ENCODE measurements at places on chromosomes 3 and 15.

DNA sequence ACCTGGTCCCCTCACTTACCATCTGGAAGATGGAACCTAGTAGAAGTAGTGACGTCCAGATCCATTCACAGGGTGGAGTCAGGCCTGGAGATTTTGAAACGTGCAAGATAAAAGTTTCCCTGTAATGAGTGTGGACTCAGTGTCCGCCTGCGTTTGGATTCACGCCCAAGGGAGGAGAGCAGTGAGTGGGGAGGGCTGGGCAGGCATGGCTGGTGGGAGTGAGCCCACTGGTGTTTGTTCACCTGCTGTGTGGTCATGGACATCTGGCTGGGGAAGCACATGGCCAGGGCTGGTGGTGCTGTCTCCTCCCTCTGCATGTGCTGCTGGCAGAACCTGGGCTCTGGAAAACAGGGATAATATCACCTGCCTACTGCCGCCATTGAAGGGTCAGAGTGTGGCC is 37.0 kb downstream of the RLBP1 start:
- no peak for DNase-seq

DNA sequence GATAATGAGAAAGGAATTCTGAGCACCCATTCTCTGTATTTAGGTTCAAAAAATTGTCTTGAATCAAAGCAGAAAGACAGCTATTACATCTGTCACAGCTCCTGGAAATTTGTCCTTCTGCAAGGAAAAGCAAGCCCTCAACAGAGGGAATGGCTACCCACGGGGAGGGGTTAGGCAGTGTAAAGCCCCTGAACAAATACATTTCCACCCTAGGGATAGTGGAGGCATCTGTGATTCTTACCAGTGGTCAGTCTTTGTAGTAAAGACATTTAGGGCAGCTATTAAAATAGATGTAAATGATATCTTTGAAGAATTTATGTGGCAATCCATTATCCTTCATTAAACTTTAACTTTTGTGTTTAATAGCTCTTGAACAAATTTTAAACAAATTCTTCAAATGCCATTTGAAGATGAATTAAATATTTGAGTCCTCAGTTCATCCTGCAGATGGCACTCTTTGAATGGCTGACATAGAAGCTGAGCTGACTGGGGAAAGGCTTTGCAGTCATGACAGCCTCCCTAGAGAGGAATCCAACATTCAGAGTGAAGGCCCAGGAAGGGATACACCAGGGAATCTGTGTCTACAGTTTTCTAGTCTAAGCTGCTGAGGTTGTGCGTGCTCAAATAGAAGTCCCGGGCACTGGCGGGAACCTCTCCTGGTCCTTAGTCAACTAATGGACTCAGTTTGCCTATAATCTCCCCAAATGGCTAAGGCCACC is 359.7 kb upstream of the ROPN1 start:
- peak; percentile 7 for DNase-seq

DNA sequence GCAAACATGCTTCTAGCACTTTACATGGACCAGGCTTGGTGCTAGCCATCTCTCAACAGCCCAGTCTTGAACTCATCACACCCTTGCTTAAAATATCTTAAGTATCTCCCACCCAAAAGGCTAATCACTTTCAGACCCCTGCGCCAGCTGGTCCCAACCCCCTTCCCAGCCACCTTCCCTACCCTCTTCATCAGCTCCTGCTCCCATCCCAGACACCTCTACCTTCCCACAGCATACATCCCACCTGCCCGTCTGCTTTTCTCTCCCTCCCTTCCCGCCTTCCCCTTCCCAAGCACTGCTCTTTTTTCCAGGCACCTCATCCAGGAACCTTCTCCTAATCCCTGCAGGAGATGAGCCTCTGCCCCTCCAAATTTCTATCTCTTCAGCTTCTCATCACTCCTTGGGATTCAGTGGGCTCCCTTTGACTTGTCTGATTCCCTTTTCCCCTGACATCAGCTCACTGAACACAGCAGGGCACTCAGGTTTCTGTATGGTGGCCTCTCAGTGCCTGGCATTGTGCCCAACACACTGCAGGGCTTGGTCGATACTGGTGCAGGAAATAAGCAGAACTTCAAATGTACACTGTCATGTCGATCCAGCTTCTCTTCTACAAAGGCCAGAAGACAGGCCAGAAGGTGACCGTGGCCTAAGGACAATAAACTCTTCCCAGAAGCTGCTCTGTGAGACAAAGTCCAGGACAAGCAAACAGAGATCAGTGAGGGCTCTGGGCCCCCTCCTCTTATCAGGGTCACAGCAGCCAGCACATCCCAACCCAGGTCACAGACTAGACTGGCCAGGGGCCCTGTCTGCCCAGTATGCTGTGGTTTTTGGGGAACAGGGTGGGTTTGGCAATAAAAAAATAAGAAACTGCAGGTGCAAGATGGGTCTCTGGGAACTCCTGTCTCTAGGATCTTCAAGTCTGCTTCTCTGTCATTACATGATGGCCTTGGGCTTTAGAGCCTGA is 2.2 kb upstream of the ITIH1 start:
- DNase-seq, result no peak

- no peak for DNase-seq
Observed at GRCh38 chr3:31859245-31859644, 121.8 kb downstream of the OSBPL10 start.

- no peak for DNase-seq
Observed at GRCh38 chr3:190455828-190456227, 6.1 kb upstream of the TMEM207 start.

DNA sequence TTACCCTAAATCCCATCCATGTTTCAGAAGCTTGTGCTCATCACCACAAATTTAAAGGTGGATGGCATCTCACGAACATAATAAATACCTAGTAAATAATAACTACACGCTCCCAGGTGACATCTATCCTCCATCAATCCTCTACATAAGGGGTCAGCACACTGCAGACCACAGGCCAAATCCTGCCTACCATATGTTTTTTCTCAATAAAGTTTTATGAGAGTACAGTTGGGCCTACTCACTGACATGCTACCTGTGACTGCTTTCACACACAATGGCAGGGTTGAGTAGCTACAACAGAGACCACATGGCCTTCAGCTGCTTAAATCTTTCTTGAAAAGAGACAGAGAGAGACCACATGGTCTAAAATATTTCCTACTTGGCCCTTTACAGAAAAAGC is 105.9 kb downstream of the LMLN start:
- DNase-seq, result no peak

GRCh38 chr3:47607335-47607734 is 28.7 kb upstream of the CSPG5 start:
- no peak for DNase-seq

GRCh38 chr3:179074656-179075055 is 3.0 kb upstream of the ZMAT3 start:
- no peak for DNase-seq

GRCh38 chr3:177776661-177777101 is 579.4 kb upstream of the TBL1XR1 start:
- no peak for DNase-seq

GRCh38 chr15:90075420-90076289 is 26.6 kb downstream of the IDH2 start:
- no peak for DNase-seq

DNA sequence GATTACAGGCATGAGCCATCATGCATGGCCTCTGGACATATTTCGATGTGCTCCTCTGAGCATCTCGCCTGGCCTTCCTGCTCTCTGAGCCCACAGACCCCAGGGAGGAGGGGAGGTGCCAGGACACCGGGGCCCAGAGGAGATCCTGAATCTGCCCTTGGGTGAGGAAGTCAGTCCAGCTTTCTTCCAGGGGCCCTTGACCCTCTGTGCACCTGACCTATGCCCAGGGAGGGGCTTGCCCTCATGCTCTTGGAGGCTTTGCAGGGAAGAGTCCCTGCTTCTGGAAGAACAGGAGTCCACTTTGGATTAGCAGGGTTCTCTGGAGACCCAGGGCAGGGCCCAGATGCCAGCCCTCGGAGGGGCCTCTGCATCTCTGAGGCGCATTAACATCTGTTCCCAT is 1.4 kb downstream of the ACSBG1 start:
- DNase-seq, result no peak

GRCh38 chr3:89049119-89049518 is 58.3 kb upstream of the EPHA3 start:
- DNase-seq, result no peak

Data from pulmonary artery endothelial cell (primary cell).